ENCODE measurements at places on chromosomes 13 and 19.

DNA sequence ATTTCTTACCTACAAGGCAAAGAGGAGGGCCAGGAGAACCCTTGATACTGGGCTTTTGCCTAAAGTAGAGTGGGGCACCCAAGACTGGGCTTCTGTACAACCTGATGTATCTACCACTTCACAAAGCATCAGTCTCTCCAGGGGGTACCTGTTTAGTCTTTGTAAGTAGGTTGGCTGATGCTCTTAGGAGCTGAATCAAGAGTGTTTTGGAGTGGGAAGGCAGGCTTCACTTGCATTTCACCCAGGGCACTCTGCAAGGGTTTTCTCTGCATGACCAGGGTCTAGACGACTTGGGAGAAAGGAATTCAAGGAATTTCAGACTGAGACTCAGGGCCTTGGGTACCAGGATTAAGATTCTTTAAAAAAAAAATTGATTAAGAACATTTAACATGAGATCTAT, 361.5 kb downstream of the RFC3 start:
- DNase-seq: no peak

DNA sequence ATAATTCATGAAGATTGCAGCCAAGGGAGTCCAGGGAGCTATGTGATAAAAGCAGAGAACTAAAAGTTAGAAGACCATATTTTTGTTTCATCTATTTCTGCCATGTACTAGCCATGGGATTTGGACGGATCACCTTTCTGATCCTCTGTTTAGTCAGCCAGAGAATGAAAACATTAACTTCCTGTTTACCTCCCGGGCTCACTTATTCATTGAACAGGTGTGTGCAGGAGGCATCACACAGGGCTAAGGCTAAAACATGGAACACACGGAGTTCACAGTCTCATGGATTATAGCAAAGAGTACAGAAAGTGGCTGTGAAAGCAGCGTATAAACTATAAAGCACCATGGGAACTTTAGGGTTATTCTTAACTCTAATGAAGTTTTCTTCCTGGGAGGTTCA, 96.8 kb downstream of the GPR12 start:
- peak; percentile 32 for DNase-seq

- DNase-seq: no peak
Measured at GRCh38 chr13:76948149-76948548, at the start of gene ACOD1. ACOD1 (plus strand) TSS chr13:76948511; CDS start chr13:76948559, 48 bp downstream.

- no peak for DNase-seq
Measured at GRCh38 chr19:3007975-3008374, 21.1 kb downstream of the TLE2 start.

DNA sequence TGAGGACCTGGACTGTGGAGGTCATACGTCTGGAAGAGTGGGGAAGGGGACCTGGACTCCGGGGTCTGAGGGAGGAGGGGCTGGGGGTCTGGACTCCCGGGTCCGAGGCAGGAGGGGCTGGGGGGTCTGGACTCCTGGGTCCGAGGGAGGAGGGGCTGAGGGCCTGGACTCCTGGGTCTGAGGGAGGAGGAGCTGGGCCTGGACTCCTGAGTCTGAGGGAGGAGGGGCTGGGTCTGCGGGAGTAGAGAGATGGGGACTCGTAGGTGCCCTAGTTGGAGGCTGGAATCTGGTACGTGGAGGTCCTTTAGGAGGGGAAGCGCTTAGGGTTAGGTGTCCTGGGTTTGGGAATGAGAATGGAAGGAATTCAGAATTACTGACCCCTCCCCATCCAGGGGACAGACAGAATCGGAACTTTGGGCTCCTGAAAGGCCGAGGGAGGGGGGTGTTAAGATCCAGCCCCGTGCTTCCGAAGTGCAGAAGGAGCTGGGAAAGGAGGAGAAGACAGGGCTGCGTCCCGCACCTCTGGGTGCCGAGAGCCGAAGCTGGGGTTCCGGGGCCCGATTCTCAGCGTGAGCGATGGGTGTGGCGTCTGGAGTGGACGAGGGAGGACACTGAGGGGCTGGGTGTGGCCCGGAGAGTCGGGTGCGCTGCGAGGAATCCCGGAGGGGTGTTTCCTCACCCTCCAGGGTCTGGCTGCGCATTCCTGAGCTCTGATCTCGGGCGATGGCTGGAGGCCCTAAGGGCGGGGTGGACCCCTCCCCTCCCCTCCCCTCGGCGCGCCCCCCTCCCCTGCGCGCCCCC, 608 bp downstream of the MYADM start:
- no peak for DNase-seq

Measured in NCI-H1092 (cell line).